ENCODE measurements at places on chromosomes 2 and 18.

DNA sequence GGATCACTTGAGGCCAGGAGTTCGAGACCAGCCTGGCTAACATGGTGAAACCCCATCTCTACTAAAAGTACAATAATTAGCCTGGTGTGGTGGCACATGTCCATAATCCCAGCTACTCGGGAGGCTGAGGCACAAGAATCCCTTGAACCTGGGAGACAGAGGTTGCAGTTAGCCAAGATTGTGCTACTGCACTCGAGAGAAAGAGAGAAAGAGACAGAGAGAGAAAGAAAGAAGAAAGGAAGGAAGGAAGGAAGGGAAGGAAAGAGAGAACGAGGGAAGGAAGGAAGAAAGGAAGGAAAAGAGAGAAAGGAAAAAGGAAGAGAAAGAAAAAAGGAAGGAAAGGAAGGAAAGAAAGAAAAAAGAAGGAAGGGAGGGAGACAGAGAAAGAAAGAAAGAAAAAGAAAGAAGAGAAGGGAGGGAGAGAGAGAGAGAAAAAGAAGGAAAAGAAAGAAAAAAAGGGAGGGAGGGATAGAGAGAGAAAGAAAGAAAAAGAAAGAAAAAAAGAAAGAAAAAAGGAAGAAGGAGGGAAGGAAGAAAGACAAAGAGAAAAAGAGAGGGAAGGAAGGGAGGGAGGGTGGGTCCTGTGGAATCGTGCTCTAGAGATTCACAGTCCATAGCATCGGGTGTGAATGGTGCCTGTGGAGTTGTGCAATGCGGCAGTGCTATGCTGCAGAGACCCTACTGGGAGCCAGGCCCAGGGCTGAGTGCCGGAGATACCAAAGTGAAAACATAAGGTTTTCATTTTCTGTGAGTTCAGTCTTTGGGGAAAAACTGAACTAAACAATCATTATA, 4.6 kb upstream of the SDC1 start:
- no peak for DNase-seq

- DNase-seq: no peak
Measured at GRCh38 chr2:187155476-187155875, 292.6 kb downstream of the CALCRL start.

GRCh38 chr2:31365834-31366505, 48.6 kb downstream of the XDH start:
- no peak for DNase-seq

DNA sequence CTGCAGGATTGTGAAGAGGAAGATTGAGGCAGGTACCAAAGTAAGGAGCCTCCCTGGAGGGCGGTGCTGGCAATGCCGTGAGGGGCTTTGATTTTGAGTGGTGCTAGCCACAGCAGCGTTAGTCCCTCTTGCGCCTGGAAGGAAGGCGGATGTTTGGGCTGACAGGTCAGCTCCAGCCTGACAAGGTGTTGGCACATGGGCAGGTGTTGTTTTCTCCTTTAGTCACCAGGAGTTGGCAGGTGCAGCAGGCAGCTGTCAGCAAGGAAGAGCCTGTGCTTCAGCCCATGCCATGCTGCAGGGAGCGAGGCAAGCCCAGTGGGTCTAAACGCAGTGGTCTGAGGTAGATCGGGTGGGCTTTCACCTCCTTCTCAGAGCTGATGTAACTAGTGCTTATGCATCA, 8.5 kb downstream of the SEC11C start:
- peak; percentile 12 for DNase-seq

- DNase-seq: no peak
Measured at GRCh38 chr2:235677937-235678336, 184.1 kb downstream of the AGAP1 start.

GRCh38 chr2:24164416-24164973, 10.4 kb upstream of the FAM228A start:
- DNase-seq: peak; percentile 55

- peak; percentile 89 for DNase-seq
Measured at GRCh38 chr2:83900862-83901261, 558.2 kb downstream of the SUCLG1 start.

GRCh38 chr2:60991644-60992043, 25.9 kb upstream of the PEX13 start:
- no peak for DNase-seq

- DNase-seq: peak; percentile 17
Measured at GRCh38 chr18:76380791-76381405, 114.1 kb downstream of the ZNF516 start.

DNA sequence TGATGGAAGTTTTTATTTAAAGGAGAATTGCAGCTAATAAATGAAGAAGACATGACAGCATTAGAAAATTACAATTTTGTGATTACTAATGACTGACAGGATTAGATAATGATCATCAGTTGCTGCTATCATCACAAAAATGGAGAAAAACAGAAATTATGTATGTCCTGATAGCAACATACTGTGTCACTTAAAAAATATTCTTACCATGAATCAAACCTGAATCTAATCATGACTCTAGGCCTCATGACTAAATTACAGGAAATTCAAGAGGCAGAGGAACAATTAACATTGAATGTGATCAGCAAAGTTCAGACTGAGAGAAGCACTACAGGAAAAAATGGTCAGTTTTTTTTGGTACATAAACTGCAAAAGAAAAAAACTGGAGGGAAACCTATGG, 147.8 kb downstream of the PMAIP1 start:
- DNase-seq: peak; percentile 54

- DNase-seq: no peak
Measured at GRCh38 chr2:215919624-215920243, 93.6 kb downstream of the MREG start.

DNA sequence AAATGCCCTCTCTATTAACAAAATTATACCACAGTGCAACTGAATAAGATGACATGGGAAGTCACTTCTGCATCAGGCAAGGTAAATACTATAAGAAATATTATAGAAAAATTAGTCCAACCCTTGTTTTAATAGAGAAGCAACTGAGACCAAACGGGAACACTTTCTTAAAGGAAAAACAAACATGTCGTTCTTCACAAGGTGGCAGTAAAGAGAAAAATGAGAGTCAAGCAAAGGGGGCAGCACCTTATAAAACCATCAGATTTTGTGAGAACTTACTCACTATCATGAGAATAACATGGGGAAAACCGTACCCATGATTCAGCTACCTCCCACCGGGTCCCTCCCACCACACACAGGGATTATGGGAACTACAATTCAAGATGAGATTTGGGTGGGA, 481.7 kb upstream of the CRIM1 start:
- no peak for DNase-seq

GRCh38 chr2:25341011-25341727, 556 bp downstream of the DNMT3A start:
- no peak for DNase-seq

- peak; percentile 74 for DNase-seq
Measured at GRCh38 chr2:48445091-48445725, 84.7 kb upstream of the STON1 start.

DNA sequence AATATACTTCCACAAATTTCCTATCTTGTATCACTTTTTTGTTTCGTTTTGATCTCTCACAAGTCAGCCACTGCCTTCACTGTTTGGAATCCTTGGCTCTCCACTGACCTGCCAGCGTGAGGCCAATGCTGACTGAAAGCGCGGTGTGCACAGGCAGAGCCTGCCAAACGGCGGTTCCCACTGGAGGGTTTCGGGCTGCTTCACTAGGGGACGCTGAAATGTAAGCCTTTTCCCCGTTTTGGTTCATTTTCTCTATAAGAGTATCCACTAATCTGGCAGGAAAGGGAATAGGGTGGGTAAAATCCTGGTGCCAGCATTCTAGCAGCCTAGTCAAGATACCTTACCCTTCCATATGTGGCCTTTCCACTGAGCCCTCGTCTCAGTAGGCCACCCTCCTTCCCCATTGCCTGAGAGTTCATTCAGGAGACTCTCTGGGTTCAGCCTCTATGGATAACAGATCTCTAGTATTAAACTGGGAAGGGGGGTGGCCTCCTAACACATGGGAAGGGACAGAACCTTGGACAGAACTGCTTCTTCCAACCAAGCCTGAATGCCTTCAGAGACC, 91.5 kb downstream of the DYM start:
- DNase-seq: peak; percentile 29

DNA sequence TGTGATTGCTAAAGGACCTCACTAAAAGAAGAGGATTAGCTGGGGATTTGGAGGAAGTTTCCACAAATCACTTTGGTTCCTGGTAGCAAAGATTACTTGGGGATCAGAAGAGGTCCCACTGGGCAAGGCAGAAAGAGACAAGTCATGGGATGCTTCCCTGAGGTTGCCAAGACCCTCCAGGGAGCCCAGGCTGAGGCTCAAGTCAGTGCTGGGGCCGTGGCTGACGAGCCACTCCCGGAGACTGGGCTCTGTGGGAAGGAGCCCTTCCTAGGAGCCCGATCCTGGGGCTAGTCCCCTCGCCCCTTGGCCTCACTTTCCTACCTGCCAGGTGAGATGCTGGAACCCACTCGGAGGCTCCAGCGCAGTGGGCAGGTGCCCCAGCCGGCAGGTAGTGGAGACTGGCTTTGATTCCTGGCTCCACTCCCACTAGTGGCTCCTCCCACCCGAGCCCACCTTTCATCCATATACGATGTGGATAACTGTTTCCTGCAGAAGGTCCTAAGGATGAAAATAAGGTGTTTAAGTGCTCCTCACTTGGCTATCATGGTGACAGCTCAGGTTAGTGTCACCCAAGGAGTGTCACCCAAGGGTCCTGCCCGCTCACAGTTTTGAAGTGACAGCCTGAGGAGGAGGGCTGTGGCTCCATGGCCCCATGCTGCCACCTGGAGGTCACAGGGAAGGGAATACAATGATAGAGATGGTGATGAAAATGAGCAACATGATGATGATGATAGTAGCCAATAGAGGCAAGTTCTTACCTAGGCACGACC, 100.5 kb downstream of the CAPN13 start:
- peak; percentile 65 for DNase-seq

GRCh38 chr18:75170022-75170789, 38.7 kb downstream of the PTGR3 start:
- DNase-seq: no peak

DNA sequence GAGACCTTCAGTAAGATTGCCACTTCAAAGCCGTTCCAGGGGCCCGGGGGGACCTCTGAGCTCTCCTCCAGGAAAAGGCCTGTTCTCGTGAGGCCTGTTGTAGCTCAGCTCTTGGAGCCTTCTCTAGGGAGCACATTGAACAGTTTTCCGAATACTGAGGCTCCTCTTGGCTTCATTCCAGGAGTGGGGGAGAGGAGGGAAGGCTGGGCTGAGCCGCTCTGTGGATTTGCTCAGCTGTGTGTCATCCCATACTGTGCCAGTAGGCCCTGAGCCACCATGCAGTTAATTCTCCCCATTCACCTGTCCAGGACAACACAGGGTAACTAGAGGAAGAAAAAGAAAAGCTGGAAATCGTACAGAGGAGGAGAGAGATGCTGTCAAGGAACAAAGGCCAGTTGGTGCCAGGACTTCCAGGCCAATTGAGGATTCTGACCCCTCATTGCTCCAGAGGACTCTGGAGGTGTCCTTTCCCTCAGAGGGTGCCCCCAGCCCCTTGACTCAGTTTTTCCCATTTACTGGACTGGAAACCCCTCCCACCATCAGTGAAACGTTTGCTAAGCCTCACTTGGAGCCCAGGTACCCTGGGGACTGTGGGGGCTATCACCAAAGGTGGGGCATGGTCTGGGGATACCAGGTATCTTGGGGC, 41.4 kb downstream of the HS1BP3 start:
- DNase-seq: peak; percentile 40

- no peak for DNase-seq
Measured at GRCh38 chr2:82834893-82835292, 1624.2 kb downstream of the SUCLG1 start.

DNA sequence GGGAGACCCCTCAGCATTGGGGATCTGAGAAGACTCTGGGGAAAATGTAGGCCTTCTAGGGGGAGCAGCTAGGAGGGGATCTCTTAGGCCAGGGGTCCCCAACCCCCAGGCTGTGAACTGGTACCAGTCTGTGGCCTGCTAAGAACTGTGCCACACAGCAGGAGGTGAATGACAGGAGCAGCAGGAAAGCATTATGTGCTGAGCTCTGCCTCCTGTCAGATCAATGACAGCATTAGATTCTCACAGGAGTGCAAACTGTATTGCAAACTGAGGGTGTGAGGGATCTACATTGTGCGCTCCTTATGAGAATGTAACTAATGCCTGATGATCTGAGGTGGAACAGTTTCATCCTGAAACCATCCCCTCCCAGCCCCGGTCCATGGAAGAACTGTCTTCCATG, 127.3 kb downstream of the SCG2 start:
- no peak for DNase-seq

- DNase-seq: no peak
Measured at GRCh38 chr2:60708630-60709320, 47.3 kb upstream of the PAPOLG start.

- DNase-seq: peak; percentile 87
Measured at GRCh38 chr2:143730155-143730952, 601.1 kb downstream of the ARHGAP15 start.

DNA sequence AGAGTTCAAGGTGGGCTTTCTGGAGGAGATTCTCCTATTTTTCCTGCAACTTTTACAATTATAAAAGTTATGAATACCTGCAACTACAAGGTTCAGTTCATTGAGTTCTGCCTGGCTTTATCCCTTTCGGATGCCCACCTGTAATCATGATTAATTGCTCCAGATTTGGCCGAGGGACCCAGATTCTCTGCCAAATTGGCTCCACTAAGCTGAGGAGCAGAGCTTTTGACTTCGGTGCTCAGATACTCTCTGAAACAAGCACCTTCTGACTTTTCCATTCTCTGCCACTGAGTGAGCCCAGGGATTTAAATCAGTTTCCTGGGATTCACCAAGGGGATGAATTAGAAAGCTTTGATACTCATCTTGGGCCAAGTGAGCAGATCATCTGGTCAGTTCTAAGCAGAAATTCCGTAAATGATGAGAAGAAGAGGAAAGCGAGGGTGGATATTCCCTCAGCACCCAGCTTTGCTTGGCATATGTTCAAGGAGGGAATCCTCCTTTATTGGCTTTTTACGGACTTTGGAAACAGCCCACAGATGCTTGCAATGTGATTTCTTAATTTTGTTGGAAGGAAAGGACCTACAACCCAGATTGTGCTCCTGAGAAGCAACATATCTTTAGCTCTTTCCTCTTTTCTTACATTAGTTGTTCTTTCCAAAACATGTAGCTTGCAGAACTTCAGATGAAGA, 179.2 kb downstream of the SETBP1 start:
- no peak for DNase-seq

- DNase-seq: no peak
Measured at GRCh38 chr18:62797329-62797728, 82.0 kb downstream of the PHLPP1 start.

GRCh38 chr2:200051611-200051945, 96.2 kb downstream of the MAIP1 start:
- peak; percentile 29 for DNase-seq

DNA sequence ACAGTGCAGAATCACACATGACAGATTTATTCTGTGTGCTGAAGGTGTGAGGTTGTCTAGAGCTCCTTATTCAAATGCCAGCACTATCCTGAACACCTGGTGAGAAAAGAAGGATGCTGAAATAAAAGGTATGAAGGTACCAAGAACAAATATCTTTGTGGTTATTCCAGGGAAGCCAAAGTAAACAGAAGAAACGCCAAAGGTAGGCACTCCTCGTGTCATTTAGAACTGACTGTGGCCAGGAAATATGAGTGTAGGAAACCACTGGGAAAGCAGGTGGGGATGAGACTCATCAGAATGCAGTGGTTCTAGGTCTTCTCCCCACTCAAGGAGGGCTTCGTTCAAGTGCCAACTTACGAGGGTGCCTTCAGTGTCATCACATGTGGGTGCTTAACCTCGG, 80.8 kb downstream of the KIF5C start:
- peak; percentile 11 for DNase-seq

GRCh38 chr18:61606759-61607158, 273.5 kb downstream of the CDH20 start:
- peak; percentile 97 for DNase-seq

All from epithelial cell of esophagus (primary cell).